ENCODE measurements at places on chromosomes 3 and 15.

DNA sequence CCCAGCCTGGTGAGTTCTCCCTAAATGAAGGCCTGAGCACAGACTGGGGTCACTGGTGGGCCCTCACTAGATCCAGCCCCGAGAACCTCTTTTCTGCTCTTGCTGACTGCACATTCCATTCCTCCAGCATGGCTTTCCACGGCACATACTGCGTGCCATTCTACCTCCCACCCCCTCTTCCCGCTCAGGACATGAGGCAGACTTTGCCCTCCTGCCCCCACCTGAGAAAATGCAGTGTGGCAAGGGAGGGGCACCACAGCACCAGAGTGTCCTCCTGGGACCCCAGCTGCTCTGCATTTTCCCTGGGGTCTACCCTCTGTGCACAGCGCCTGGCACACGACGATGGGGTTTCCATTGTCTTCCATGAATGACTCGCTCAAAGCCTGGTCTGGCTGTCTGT is 6.1 kb upstream of the SLCO2A1 start:
- no peak for DNase-seq

GRCh38 chr15:33026614-33027013 is 167.9 kb downstream of the FMN1 start:
- DNase-seq = no peak

GRCh38 chr3:60707452-60708020 is 543.7 kb downstream of the FHIT start:
- DNase-seq = no peak

DNA sequence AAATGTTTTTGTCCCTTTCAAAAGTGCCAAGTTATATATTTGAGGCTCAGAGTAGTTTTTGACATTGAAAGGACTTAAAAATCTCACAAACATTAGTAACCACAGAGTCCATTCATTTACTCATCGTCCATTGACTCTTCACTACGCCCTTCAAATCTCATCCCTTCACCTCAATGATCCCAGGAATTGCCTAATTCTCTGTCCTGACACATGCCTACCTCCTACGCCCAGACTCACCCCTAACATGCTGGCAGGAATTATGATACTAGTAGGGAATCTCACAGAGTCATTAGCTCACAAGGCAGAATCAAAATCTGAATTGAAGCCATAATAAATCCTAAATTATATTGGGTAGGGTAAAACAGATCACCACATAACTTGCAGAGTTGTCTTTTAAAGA is 410.1 kb downstream of the RAP2B start:
- DNase-seq = no peak
